ENCODE measurements at places on chromosomes 5 and 9.

DNA sequence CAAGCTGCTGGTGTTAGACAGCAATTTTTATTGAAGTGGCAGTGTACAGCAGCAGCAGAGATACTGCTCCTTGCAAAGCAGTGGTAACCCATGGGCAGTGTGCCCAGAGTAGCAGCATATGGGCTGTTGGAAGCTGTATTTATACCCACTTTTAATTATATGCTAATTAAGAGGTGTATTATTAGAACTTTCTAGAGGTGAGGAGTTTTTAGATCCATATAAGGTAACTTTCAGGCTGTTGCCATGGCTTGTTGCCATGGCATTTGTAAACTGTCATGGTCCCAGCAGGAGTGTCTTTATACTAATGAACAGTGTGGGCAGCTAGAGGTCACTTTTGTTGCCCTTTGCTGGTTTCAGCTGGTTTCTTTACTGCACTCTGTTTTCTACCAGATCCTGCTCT, 3.7 kb upstream of the PJA2 start:
- no peak for DNase-seq

GRCh38 chr5:135397084-135397483, 1.9 kb downstream of the MACROH2A1 start:
- DNase-seq, result no peak

DNA sequence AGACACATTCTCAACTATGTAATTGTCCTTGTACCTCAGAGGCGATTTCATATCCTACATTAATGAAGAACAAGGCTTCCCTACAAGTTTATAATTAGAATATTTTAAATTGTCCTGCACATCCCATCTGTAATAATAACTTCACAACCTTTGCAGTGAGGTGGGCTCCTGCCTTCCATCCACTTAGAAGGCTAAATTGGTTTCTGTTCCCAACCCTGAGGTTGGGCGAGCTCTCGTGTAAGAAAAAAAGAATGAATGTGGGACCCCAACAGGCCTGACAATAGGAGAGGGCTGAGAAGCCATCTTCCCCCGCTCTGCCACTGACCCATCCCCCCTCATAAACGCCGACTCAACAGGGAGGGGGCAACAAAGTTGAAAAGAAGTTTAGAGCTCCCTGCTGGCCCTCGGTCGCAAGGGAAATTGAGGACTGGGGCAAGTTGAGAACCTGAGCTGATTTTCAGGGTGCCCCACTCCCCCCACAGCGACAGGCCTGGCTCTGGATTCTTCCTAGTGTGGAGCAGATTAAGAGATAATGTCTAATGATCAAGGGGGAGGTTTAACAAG, 9.4 kb downstream of the BARHL1 start:
- no peak for DNase-seq

- no peak for DNase-seq
Observed at GRCh38 chr9:125902214-125902613, 155.0 kb downstream of the PBX3 start.

DNA sequence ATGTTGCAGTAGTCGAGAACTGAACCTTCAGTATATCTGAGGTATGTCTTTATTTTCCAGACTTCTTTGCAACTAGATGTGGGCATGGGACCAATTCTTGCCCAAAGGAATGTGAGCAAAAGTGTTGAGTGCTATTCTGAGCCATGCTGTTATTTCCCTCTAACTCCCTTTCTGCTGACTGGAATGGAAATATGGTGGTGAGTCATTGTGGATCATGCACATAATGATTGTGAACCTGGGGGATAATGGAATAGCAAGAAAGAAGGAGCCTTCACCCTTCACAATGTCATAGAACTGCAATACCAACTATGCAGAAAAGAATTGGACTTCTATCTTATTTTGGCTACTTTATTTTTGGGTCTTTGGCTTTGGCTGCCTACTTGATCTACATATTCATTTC, 10.3 kb upstream of the DOCK2 start:
- no peak for DNase-seq

DNA sequence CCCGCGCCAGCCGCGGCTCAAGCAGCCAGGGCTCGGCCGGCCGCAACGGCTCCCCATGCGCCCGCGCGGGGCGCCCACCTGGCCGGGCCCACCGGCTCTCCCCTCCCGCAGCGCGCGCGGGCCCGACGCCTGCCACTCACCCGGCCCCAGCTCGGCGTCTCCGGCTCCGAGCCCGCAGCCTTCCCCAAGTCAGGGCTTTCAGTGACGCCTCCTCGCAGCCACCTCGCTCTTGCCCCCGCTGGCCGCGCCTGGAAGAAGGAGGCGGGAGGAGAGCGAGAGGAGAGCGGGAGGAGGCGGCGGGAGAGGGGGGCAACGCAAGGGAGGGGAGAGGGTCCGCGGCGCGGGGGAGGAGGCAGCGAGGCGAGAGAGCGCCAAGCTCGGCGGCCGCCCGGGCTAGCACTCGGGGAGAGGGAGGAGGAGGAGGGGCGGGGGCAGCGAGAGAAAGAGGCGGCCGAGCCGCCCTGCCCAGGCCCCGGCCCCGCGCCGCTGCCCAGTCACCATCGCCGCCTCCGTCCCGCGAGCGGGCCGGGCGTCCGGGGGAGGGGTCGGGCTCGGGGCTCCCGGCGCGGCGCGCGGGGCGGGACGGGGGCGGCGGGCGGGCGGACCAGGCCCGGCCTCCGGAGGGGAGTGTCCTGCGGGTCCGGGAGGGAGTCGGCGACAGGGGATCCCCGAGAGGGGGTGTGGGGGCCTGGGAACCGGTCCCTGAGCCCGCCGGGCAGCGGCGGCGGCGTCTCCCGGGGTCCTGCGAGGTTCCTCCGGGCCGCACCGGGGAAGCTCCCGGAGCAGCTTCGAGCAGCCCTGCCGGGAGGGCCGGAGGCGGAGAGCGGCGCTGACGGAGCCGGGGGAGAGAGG, at the start of gene LHFPL2:
Gene LHFPL2, minus strand, starts transcription at position 414 of the 852 bp plus-strand sequence. CDS start 138,559 bp downstream, outside the sequence.
- peak; percentile 92 for DNase-seq
